ENCODE measurements at places on chromosomes 3 and 15. TPM values are rescaled to one million over a fixed set of nuclear protein-coding genes. Genes with fewer than 3 reads are reported as not detected.

SNTN gene
- not detected for total RNA-seq

GLT8D1 gene
- 62.4 TPM for total RNA-seq

DOCK3 gene
- total RNA-seq: 0.36 TPM

CNTN4 gene
- 0.42 TPM for total RNA-seq

GPR171 gene
- total RNA-seq: not detected

PCSK6 gene
- 8.8 TPM for total RNA-seq

XRN1 gene
- total RNA-seq: 34.7 TPM

GRCh38 chr3:117549716-117550115, 840.1 kb downstream of the TUSC7 start:
- DNase-seq: no peak

DNA sequence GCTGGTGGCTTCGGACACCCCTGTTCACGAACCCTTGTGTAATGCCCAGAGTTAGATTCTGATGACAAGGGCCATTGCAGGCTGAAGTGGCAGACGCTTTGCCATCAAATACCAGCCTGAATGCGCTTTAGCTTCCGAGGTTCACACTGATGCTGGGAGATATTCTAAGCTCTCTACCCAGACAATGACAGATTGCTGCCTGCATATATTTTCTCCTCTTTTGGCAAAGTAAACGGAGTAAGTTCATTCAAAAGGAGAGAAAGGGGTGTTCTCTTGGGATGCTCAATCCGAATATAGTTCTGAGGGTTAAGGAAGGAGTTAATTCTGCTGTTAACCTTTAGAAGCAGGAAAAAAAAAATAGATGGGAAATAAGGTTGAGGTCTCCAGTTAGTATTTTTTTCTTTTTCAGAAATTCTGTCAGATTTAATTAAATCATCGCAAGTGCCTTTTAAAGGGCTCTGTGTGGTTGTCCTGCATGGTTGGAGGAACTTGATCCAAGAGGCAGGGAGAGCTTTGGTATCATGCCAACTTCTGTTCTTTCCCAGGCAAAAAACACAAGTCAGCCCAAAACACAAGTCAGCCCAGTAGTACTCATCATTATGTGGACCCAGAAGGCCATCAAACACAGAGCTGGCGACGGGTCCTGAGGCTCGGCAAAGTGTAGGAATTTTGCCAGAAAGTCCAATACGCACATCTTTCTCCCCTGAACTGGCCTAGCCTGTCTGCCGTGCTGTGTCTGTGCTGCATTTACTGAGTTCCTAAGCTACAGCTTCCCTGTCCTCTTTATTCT, 70.9 kb upstream of the ST8SIA2 start:
- DNase-seq: no peak

- no peak for DNase-seq
Observed at GRCh38 chr3:122310361-122310760, 14.7 kb upstream of the CSTA start.

DNA sequence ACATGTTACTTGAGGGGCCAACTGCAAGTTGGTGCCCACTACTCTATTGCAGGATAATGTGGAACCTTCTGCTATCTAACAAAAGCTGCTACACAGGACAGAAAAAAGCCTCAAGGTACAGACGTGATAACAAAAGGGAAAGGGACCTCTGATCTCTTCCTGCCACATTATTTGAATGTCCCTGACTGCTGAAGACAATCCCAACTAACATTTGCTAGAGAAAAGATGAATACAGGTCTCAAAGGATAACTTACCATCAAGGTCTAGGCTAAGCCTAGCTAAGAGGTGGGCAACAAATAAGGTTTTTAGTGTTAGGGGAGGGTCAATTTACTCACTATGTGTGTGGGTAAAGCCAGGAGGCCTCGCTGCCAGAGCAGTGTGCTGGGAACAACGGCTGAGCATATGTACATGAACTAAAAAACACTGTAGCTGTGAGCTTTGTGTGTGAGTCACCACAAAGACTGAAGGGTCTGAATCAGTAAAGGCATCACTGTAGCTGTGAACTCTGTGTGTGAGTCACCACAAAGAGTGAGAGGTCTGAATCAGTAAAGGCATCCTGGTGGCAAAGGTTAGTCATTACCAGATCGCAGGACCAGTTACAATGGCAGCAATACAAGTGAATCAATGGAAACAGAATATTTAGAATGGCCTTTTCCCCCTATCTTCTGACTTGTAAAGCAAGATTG, 111.7 kb downstream of the LMLN start:
- peak; percentile 95 for DNase-seq

GRCh38 chr3:45746777-45747622, 49.3 kb downstream of the SLC6A20 start:
- DNase-seq: no peak

DNA sequence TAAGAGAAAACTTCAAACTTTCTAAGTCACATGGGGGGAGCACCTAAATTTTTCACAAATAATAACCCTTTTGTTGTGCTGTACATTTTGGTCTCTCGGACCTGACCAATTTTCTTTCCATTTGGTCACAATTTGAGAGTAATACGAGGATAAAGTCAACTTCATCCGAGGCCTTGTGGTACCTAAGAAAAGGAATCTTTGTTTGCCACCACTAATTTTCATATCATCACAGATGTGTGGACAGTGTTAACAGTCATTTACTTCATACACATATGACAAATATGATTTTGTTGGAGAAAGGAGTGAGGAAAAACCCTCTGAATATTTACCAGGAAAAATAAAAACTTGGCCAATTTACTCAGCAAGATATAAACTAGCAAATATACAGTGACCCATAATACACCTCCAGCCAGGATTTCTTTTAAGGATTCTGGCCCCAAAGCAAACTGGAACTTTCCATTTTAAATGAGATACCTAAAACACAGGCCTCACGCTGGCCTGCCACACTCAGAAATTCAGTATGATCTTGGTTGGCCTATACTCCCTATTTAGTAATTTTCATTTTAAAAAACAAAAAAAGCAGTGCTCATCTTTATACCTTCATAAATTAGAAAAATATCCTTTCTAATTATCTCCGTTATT, 40.7 kb downstream of the VGLL4 start:
- DNase-seq: no peak

DNA sequence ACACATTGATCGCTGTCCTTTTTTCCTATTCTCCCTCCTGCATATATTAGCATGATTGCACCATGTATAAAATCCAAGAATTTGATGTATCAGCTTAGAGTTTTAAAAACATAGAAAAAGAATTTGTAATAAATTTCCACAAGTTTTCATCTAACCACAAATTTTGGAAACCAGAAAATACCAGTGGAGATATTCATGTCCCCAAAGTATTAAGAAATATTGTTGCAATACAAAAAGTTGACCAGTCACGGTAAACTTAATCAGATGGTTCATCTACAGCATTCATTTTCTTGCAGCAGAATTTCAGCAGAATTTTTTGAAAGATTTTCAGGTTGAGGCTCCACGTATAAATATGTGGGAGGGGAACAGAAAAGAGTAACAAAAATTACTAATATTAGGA, 500.9 kb upstream of the MDFIC2 start:
- DNase-seq: no peak

GRCh38 chr3:117355566-117355965, 646.0 kb downstream of the TUSC7 start:
- DNase-seq: peak; percentile 46

DNA sequence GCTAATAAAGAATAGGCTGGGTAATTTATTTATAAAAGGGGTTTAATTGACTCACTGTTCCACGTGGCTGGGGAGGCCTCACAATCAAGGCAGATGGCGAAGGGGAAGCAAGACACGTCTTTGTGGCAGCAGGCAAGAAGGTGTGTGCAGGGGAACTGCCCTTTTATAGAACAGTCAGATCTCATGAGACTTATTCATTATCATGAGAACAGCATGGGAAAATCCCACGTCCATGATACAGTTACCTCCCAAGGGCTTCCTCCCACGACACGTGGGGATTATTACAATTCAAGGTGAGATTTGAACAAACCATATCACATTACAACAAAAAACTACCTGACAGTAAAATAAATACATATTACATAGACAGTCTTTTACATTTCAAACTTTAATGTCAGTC, 414.9 kb downstream of the NAALADL2 start:
- DNase-seq: peak; percentile 68

Data from Daoy (cell line).